ENCODE measurements at places on chromosomes 12 and 14.

- no peaks in the 10 kb centered on the region for H3K4me1 ChIP-seq
- no peak for DNase-seq
- H3K36me3 ChIP-seq = no peaks in the 10 kb centered on the region
- peaks cover 69% of the 10 kb centered on the region for H3K27me3 ChIP-seq
These were observed 17.1 kb upstream of the TBX3 start for GRCh38 chr12:114701104-114701414.

DNA sequence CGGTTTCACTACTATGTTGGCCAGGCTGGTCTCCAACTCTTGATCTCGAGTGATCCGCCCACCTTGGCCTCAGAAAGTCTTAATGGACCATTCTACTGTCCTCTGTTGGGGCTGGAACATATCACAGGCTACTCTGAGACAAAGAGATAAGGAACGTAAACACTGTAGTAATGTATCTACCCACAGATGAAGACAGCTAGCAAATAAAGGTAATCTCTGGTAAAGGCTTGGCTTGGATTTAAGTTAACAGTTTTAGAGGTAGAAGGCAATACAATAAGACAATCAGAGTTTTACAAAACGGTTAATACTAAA, 44.6 kb upstream of the ISM2 start:
- H3K4me3 ChIP-seq = no peak overlapping the region
- no peak overlapping the region for H3K27ac ChIP-seq
- H3K4me1 ChIP-seq = peaks cover 9% of the 10 kb centered on the region

DNA sequence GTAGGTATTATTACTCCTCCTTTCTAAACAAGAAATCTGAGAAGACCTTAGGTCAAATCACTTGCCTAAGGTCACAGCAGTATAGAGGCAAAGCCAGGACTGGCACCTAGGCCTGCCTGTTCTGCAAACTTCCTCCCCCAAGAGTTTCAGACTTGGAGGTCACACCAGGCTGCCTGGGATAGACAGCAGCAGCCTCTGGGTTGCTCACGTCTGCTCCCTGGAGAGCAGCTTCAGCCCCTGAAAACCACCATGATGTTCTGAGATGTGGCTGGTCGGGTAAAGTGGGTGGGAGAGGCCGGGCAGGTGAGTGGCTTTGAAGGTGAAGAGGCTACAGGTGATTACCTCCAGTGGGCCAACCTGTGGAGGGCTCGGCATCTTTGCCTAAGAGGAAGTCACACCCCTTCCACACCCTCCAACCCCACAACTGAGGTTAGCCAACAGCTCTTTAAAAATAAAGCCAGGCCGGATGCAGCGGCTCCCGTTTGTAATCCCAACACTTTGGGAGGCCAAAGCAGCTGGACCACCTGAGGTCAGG, 37.0 kb upstream of the PNMA1 start:
- H3K27me3 ChIP-seq = no peaks in the 10 kb centered on the region
- DNase-seq = no peak
- peaks cover 99% of the 10 kb centered on the region for H3K4me1 ChIP-seq
- H3K36me3 ChIP-seq = peaks cover 20% of the 10 kb centered on the region
- H3K4me3 ChIP-seq = no peak overlapping the region

DNA sequence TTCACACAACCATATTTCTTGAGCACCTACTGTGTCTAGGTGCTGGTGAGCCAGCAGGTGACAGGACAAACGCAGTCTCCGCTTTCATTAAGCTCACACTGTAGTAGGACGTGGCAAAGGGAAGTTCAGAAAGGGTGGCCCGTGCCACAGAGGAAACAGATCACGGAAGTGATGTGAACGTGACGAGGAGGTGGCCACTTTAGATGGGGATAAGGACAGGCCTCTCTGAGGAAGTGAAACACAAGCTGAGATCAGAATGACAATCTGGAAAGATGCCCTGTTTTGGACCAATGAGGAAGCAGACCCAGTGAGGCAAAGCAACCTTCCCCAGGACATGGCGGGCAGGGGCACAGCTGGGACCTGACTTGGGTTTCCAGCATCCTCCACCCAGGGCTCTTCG, 127.4 kb upstream of the PRMT8 start:
- no peak overlapping the region for H3K4me3 ChIP-seq
- H3K36me3 ChIP-seq = no peaks in the 10 kb centered on the region
- H3K27me3 ChIP-seq = peaks cover 25% of the 10 kb centered on the region
- H3K4me1 ChIP-seq = no peaks in the 10 kb centered on the region
- no peak for DNase-seq

DNA sequence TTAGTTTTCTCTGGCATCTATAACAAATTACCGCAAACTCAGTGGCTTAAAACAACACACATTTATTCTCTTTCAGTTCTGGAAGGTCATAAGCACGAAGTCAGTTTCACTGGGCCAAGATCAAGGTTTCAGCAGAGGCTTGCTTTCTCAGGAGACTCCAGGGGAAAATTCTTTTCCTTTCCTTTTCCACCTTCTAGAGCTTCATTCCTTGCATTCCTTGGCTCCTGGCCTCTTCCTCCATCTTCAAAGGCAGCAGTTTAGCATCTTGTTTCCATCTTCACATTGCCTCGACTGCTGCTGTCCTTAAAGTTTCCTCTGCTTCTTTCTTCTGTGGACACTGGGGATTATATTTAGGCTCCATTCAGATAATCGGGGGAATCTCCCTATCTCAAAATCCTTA, 106.1 kb downstream of the PDE3A start:
- no peak overlapping the region for H3K4me3 ChIP-seq
- H3K27me3 ChIP-seq = no peaks in the 10 kb centered on the region
- H3K4me1 ChIP-seq = no peaks in the 10 kb centered on the region
- DNase-seq = no peak
- no peaks in the 10 kb centered on the region for H3K36me3 ChIP-seq
- H3K27ac ChIP-seq = no peak overlapping the region

Data from activated CD4-positive, alpha-beta T cell treated with anti-CD3 and anti-CD28 coated beads for 36 hours (primary cell).